Aorta (tissue), 5 donors: ENCODE measurements at places on chromosomes 6 and 20. TPM values are rescaled to one million over a fixed set of nuclear protein-coding genes. Genes with fewer than 3 reads are reported as not detected.
A peak's percentile ranks its signal among the peaks of the same experiment; 100 is the strongest.

GRCh38 chr6:142942805-142943227 is 2.2 kb downstream of the HIVEP2 start:
- H3K27me3 ChIP-seq = no peaks in the 10 kb centered on the region
- H3K36me3 ChIP-seq = no peaks in the 10 kb centered on the region
- H3K4me1 ChIP-seq = peaks cover 6% of the 10 kb centered on the region
- no peak overlapping the region for H3K27ac ChIP-seq
- no peak for DNase-seq

DNA sequence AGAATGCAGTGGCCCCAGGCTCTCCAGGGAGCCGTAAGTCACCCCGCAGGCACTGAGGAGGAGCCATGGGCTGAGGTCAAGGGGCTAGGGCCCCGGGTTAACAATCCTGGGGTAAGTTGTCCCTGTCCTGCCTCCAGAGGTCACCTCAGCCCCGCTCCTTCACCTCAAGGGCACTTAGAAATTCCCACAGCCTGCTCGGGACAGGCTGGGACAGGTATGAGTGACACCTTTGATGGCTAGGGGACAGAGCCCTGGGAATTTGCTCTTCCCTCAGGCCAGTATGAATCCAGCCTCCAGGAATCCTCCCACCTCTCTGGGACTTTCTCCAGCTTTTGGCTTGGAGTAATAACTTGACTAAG is 3.5 kb upstream of the GRM4 start:
- H3K27me3 ChIP-seq = peaks cover 3% of the 10 kb centered on the region
- H3K27ac ChIP-seq = no peak overlapping the region
- no peaks in the 10 kb centered on the region for H3K36me3 ChIP-seq

DNA sequence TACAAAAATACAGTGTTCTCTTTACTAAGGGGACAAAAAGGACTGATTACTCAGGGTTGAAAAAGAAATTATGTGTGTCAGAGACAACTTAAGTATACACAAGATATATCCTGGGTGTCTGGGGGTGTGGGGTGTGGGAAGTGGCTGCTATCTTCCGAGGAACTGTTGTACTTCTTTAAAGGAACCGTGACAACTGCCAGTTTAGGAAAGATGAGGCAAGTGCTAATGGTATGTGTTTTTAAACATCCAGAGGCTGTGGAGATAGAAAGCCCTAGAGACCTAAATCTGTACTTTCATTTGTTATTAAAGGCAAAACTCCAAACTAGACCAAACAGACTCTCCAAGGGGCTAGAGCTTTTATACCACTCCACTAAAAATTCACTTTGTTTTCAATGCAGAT is 95.6 kb downstream of the SNAP25 start:
- no peak overlapping the region for H3K4me3 ChIP-seq
- H3K4me1 ChIP-seq = peaks cover 4% of the 10 kb centered on the region
- no peak for DNase-seq

The MAPK14 gene
- total RNA-seq = 62.0 TPM

The ADGRF5 gene
- 28.7 TPM for total RNA-seq

GRCh38 chr20:40896814-40897700 is 131.6 kb upstream of the TOP1 start:
- DNase-seq = no peak
- no peak overlapping the region for H3K27ac ChIP-seq
- no peak overlapping the region for H3K4me3 ChIP-seq
- no peaks in the 10 kb centered on the region for H3K27me3 ChIP-seq
- no peaks in the 10 kb centered on the region for H3K36me3 ChIP-seq

The KCNG1 gene
- not detected for total RNA-seq

DNA sequence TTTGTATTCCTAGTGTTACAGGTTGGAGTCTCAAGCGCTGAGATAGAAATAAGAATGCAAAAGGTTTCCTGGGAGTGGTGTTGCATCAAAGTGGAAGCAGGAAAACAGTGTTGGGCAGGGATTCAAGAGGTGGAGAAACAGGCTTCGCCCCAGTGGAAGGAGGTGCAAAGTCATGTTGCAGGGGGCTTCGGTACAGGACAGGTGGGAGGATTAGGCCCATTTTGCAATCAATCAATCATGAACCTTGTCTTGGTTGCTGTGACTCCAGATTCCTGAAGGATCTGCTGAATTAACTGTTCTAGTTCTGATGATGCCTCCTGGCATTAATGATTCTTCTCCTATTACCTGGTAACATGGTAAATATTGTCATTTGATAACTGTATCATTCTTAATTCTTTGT is 22.4 kb upstream of the FAM217A start:
- no peak overlapping the region for H3K4me3 ChIP-seq
- H3K4me1 ChIP-seq = no peaks in the 10 kb centered on the region
- H3K27me3 ChIP-seq = no peaks in the 10 kb centered on the region
- H3K27ac ChIP-seq = no peak overlapping the region
- no peaks in the 10 kb centered on the region for H3K36me3 ChIP-seq

The NRN1 gene
- total RNA-seq = 31.6 TPM

DNA sequence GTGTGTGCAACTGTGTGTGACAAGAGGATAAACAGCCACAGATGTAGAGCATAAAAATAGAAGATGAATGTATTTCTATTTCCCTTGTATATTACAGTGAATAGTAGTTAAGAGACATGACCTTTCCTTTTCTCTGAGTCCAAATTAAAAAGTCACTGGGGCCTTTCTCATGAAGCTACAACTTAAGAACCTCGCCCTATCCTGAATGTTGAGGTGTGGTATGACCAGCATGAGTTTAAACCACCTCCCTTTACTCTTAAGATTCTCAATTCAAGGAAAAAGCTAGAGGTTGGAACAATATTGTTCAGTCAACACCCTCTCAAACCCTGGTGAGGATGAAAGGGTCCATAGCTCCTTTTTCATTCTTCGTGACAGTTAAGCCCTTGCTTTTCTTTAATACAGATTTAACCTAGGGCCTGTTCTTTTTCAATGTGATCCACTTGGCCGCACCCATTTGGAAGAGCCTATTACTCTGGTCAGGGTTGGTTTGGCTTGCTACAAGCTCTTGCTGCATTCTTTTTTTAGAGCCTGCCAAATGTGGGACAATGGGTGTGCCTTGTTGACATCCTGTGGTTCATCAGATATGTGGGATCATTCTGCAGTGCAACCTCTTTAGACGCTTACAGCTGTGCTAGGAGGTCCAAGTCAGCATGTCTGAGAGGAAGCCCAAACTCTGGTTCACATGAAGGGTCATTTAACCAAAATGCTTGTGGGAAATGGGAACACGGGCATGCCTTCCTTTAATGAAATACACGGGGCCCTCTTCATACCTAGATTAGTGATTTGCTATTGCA is 290.0 kb downstream of the HAO1 start:
- no peaks in the 10 kb centered on the region for H3K36me3 ChIP-seq
- H3K27me3 ChIP-seq = no peaks in the 10 kb centered on the region
- H3K27ac ChIP-seq = no peak overlapping the region
- DNase-seq = no peak
- H3K4me3 ChIP-seq = no peak overlapping the region
- no peaks in the 10 kb centered on the region for H3K4me1 ChIP-seq

The TTK gene
- 0.84 TPM for total RNA-seq

- no peaks in the 10 kb centered on the region for H3K27me3 ChIP-seq
- H3K4me3 ChIP-seq = no peak overlapping the region
- no peak overlapping the region for H3K27ac ChIP-seq
- H3K4me1 ChIP-seq = no peaks in the 10 kb centered on the region
- H3K36me3 ChIP-seq = no peaks in the 10 kb centered on the region
- DNase-seq = no peak
Measured at GRCh38 chr6:155693573-155694418, 238.2 kb upstream of the NOX3 start.

GRCh38 chr6:11350294-11350693 is 117.8 kb upstream of the NEDD9 start:
- no peak overlapping the region for H3K4me3 ChIP-seq
- no peaks in the 10 kb centered on the region for H3K36me3 ChIP-seq
- no peaks in the 10 kb centered on the region for H3K4me1 ChIP-seq
- DNase-seq = no peak

DNA sequence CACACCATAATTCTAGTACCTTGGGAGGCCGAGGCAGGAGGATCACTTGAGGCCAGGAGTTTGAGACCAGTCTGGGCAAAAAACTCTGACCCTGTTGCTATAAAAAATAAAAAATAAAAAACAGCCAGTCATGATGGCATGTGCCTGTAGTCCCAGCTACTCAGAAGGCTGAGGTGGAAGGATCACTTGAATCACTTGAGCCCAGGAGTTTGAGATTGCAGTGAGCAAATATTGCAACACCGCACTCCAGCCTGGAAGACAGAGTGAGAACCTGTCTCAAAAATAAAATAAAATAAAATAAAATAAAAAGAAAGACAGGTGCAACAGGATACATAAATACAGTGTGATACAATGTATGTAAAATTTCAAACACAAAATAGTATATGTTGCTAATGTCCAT is 154.5 kb downstream of the OTOR start:
- no peaks in the 10 kb centered on the region for H3K27me3 ChIP-seq
- H3K36me3 ChIP-seq = no peaks in the 10 kb centered on the region
- H3K4me3 ChIP-seq = no peak overlapping the region
- no peak for DNase-seq
- no peaks in the 10 kb centered on the region for H3K4me1 ChIP-seq

The PPP1R14C gene
- 0.58 TPM for total RNA-seq

The TINAG gene
- not detected for total RNA-seq

The SLC22A3 gene
- total RNA-seq = 61.0 TPM

GRCh38 chr20:46920114-46920513 is 25.5 kb downstream of the EYA2 start:
- H3K4me3 ChIP-seq = no peak overlapping the region
- no peak overlapping the region for H3K27ac ChIP-seq
- no peaks in the 10 kb centered on the region for H3K4me1 ChIP-seq
- H3K36me3 ChIP-seq = no peaks in the 10 kb centered on the region
- H3K27me3 ChIP-seq = no peaks in the 10 kb centered on the region

GRCh38 chr6:17179530-17180073 is 77.8 kb downstream of the STMND1 start:
- H3K36me3 ChIP-seq = no peaks in the 10 kb centered on the region
- no peaks in the 10 kb centered on the region for H3K27me3 ChIP-seq
- no peak overlapping the region for H3K4me3 ChIP-seq
- no peaks in the 10 kb centered on the region for H3K4me1 ChIP-seq
- no peak for DNase-seq

The IMPG1 gene
- not detected for total RNA-seq

DNA sequence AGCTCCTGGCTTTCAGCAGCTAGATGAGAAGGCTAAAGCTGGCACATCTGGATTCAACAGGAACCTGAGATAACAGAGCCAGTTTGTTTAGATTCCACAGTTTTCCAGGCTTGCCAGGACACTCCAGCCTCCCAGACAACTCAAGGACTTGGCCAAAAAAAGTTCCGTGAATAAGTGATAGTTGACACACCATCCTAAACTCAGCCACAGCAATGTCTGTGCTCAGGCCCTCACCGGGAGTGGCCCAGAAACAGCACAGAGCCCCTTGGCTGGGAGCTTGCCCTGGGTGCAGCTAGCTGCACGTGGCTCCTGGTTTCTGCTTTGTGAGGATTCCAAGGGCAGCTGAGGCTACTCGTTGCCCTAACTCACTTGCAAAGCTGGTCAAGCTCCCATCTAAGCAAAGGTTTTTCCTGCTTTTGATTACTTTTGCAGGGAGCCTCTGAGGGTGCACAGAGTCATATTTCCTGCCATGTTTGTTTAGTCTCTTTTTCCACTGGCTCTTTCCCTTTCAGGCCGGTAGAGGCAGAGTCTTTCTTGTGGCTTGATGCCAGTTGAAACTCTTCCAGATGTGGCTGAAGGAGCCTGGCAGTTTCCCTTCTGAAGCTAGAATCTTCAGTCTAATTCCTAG is 118.3 kb upstream of the ECI2 start:
- no peak for DNase-seq
- H3K27ac ChIP-seq = peak overlapping the region; percentile 25
- H3K4me1 ChIP-seq = no peaks in the 10 kb centered on the region
- H3K27me3 ChIP-seq = no peaks in the 10 kb centered on the region

The MUCL3 gene
- not detected for total RNA-seq

- no peak for DNase-seq
- H3K4me1 ChIP-seq = peaks cover 6% of the 10 kb centered on the region
- no peak overlapping the region for H3K4me3 ChIP-seq
- H3K36me3 ChIP-seq = no peaks in the 10 kb centered on the region
- H3K27me3 ChIP-seq = no peaks in the 10 kb centered on the region
- no peak overlapping the region for H3K27ac ChIP-seq
Measured at GRCh38 chr6:7115543-7116231, 7.9 kb downstream of the RREB1 start.

DNA sequence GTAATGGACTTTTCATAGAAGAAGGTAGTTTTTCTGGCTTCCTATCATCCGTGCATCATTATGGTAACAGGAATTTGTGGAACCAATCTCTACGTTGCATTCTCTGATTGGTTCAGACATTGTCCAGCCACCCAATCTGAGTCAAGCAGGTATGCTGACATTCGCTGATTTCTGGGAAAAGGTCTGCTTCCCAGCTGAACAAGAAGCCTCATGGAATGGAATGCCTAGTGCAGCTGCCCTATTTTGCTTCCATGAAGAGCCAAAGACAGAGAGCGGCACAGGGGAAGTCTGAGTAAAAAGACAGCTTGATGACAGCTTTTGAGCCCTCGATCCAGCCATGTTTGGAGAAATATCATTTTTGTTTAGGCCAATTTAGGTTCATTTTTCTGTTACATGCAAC is 38.5 kb upstream of the TXLNB start:
- H3K4me3 ChIP-seq = no peak overlapping the region
- no peak for DNase-seq
- H3K4me1 ChIP-seq = peaks cover 2% of the 10 kb centered on the region
- H3K36me3 ChIP-seq = no peaks in the 10 kb centered on the region
- H3K27me3 ChIP-seq = no peaks in the 10 kb centered on the region
- no peak overlapping the region for H3K27ac ChIP-seq

GRCh38 chr6:110537208-110538123 is 61.1 kb upstream of the SLC22A16 start:
- no peaks in the 10 kb centered on the region for H3K36me3 ChIP-seq
- DNase-seq = no peak
- H3K4me1 ChIP-seq = no peaks in the 10 kb centered on the region
- H3K27ac ChIP-seq = no peak overlapping the region
- no peak overlapping the region for H3K4me3 ChIP-seq

- H3K4me3 ChIP-seq = peak overlapping the region; percentile 83
- DNase-seq = no peak
- H3K27ac ChIP-seq = no peak overlapping the region
- H3K27me3 ChIP-seq = no peaks in the 10 kb centered on the region
Measured at GRCh38 chr6:75285283-75285639, 669 bp upstream of the TMEM30A start.

GRCh38 chr6:162651505-162651904 is 76.1 kb downstream of the PRKN start:
- no peak overlapping the region for H3K27ac ChIP-seq
- DNase-seq = no peak
- H3K36me3 ChIP-seq = no peaks in the 10 kb centered on the region
- H3K4me1 ChIP-seq = no peaks in the 10 kb centered on the region
- H3K4me3 ChIP-seq = no peak overlapping the region
- no peaks in the 10 kb centered on the region for H3K27me3 ChIP-seq

DNA sequence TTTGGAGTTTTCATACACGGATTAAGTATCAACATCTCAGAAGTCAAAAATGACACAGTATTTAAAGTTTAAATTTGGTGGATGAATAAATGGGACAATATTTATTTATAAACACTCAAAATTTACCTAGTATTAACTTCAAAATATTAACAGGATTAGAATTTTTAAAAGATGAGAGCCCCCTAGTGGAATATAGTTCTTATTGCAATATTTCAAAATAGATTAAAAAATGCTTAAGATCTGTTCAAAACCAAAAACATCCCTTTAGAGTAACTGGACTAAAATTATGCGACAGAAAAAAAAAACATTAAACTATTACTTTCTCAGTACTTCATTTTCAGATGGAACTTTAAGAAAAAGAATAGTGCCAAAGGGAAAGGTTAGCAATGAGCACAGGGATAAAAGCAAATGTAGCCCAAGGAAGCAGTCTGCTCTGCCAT is 56.6 kb downstream of the SNX14 start:
- no peaks in the 10 kb centered on the region for H3K36me3 ChIP-seq
- H3K27ac ChIP-seq = no peak overlapping the region
- no peaks in the 10 kb centered on the region for H3K27me3 ChIP-seq
- no peak overlapping the region for H3K4me3 ChIP-seq
